ENCODE measurements at places on chromosomes 1 and 21. TPM values are rescaled to one million over a fixed set of nuclear protein-coding genes. Genes with fewer than 3 reads are reported as not detected.

- no peak for DNase-seq
These were observed 47.4 kb upstream of the OSBPL9 start for GRCh38 chr1:51569284-51570062.

DNA sequence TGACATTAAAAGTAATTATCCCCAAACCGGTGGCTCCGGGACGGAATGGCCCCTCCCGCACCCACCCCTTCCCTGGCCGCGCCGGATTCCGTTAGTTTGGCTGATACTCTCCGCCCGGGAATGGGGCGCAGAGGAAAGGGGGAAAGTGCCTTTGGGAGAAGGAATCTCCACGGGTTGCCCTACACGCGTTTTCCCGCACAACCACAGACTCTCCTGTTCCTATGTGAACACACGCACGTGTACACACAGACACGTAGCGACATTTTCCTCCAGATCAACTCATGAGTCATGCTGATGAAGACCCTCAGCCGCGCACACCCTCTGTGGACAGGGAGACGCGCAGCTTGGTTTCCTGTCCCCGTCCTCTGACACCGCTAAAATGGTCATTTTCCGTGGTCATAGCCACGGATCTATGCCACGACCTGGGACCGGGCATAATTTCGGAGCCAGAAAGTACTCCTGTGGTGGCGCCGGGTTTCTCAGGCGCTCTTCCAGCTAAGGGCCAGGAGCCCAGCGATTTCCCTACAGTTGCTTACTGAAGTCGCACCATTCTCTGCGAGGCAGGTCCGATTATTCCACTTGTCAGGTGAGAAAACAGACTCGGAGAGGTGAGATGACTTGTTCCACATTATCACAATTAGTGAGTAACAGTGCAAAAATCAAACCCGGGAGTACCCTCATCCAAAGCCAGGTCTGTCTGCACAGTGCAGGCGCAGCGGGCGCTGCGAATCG is 4.0 kb upstream of the DMRTA2 start:
- DNase-seq = no peak

- no peak for DNase-seq
These were observed 511.2 kb downstream of the PLPP3 start for GRCh38 chr1:56068210-56068609.

The FCAMR gene
- not detected for polyA plus RNA-seq

DNA sequence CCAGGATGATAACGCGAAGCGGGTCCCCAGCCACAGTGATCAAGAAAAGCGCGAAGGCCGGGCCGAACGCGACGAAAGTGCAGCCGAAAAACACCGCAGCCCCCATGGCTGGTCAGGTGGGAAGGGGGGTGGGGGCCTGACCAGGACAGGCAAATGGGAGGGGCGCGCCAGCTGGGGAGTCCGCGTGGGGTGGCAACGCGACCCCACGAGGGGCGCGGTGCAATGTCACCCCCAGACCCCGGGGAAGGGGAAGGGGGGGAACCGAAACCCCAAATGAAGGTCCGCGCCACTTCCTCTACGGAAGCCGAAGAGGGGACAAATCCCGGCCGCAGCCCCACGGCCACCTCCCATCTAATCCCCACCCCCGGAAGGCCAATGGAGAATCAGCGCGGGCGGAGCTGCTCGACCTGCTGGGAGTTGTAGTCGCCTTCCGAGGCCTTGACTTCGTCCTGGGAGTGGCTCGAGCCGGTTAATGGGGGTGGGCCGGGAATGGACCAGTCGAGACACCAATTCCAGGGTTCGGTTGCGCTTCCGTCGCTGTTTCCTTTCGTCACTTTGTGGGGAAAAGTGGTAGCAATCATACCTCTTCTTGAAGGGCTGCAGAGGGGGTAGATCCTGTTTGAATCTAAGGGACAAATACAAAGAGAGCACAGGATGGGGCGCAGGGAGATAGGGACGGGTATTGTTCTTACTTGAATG is at the start of gene APH1A:
Gene APH1A (minus strand): TSS at position 312 of the 699 bp plus-strand sequence. CDS start 206 bp downstream, at position 106.
- peak; percentile 91 for DNase-seq

The NEGR1 gene
- polyA plus RNA-seq = 16.6 TPM

The RIPPLY3 gene
- polyA plus RNA-seq = 0.11 TPM

All from forelimb muscle (tissue), 1 donor.